ENCODE measurements at places on chromosomes 12 and 14.

- peak; percentile 32 for DNase-seq
Observed at GRCh38 chr12:143964-144649, 69.8 kb downstream of the SLC6A12 start.

- no peak for DNase-seq
Observed at GRCh38 chr12:47938093-47938492, 25.3 kb upstream of the TMEM106C start.

GRCh38 chr12:104218935-104219334, 3.4 kb downstream of the TXNRD1 start:
- DNase-seq, result no peak

DNA sequence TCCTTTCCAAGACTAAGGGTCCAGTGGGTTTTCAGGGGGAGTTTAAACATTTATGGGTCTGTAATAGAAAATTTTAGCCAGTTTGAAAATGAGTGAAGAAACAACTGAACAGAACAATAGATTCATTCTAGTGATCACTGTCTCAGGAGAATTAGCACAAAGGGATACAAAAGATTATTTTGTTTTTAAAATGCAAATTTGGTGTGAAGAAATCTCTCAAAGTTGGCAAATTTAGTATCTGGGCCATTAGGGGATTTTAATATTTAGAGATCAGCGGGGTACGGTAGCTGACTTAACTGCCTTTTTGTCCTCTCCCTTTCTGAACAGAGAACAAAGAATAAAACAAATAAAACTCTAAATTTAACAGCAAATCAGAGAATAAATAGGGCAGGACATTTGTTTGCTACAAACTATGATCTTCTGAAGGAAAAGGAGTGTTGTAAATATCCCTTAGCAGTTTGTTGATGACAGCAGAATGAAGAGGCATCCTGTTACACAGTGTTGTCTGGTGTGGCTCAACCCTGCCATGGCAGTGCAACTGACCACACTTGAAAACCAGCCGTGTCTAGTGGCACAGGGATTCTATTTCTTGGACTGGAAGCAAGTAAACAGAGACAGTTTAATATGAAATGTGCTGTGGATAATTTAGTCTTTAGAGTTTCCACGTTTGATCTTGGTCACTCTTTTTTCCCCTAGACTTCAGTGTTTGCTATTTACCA, 46.3 kb upstream of the LRTM2 start:
- DNase-seq, result no peak

DNA sequence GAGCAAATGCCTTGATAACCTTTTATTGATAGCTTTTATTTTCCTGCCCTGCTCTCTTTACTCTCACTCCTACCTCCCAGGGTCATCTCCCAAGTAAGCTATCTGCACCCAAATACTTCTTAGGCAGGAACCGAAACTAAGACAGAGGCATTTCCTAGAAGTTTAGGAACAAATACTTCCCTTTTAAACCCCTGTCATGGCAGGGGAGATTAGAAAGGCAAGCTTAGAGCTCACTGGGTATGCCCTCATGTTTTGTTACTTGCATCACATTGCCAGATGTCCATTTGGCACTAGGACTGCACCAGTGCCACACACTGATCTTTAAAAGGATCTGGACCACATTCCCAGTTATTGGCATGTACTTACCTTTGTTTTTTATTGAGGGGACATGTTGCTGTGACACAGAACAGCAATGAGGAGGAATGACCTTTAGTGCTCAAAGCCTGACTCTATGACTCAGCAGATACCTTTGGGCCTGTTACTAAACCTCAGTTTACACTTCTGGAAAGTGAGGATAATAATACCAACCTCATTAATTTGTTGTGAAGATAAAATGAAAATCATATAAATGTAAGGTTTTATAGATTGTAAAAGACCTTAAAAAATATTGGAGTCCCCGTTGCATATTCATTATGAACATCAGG, 40.9 kb upstream of the MBIP start:
- peak; percentile 75 for DNase-seq

- DNase-seq, result no peak
Observed at GRCh38 chr14:61188196-61188595, 92.9 kb downstream of the TMEM30B start.

DNA sequence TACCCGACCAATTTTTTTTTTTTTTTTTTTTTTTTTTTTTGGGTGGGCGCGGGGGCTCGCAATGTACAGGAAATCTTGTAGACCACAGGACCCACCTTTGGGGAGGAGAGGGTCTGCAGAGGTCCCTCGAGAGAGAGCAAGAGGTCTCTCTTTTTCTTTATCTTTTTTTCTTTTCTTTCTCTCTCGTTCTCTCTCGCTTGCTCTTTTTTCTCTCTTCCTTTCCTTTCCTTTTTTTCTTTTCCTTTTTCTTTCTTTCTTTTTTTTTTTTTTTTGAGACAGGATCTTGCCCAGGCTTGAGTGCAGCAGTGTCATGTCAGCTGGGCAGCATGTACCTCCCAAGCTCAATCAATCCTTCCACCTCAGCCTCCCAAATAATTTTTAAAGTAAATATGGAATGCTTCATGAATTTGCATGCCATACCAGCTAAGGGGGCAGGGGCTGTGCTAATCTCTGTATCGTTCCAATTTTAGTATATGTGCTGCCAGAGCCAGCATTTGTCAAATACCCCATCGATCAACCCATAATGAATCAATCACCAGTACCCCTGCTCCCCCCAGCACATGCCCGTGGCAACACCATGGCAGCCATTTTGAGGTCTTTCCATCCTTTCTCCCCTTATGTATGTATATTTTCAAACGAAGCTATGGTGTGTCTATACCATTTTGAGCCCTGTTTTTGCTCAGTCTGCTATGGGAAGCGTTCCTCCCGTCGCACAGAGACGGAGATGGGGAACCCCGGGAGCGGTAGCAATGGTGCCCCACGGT, 9.3 kb downstream of the PAPLN start:
- no peak for DNase-seq

- DNase-seq, result no peak
Observed at GRCh38 chr14:61332658-61333029, 11.3 kb downstream of the PRKCH start.

DNA sequence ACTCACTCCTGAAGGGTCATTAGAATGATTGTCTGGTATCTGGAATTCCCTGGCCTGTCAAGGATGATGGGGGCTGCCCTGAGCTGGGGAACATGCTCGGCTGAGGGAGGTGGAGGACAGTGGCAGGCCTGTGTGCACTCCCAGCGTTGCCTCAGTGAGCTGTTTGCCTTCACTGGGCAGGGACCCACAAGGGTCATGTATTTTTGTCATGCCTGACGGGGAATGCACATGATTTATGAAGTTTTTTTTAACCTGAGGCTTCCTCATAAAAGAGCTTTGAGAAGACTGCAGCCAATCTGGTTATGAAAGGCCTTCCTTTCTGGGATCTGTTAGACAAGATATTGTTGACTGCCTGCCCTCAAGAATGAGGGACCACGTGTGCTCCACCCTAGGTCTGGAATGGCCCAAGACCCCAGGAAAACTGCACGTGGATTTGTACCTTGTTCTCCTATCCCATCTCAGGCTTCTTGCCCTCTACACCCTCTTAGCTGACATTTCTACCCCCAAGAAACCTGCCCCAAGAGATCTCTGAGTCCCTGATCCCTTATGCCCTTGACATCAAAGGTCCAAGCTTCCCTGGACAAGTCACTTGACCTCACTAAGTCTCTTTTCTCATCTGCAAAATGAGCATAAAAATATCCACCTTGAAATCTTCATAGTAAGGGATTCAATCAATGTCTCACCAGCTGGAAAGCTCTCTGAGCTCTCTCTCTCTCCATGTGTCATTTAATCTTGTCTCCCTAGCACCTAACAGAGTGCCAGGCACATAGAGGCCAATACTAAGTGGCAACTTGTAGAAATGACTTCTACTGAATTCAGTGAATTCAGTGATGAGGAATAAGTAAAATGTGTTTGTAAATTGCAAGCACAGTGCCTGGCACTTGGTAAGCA, 24.5 kb upstream of the COL2A1 start:
- DNase-seq, result no peak

GRCh38 chr14:54488318-54488645, 498 bp downstream of the GMFB start:
- DNase-seq, result peak; percentile 33

DNA sequence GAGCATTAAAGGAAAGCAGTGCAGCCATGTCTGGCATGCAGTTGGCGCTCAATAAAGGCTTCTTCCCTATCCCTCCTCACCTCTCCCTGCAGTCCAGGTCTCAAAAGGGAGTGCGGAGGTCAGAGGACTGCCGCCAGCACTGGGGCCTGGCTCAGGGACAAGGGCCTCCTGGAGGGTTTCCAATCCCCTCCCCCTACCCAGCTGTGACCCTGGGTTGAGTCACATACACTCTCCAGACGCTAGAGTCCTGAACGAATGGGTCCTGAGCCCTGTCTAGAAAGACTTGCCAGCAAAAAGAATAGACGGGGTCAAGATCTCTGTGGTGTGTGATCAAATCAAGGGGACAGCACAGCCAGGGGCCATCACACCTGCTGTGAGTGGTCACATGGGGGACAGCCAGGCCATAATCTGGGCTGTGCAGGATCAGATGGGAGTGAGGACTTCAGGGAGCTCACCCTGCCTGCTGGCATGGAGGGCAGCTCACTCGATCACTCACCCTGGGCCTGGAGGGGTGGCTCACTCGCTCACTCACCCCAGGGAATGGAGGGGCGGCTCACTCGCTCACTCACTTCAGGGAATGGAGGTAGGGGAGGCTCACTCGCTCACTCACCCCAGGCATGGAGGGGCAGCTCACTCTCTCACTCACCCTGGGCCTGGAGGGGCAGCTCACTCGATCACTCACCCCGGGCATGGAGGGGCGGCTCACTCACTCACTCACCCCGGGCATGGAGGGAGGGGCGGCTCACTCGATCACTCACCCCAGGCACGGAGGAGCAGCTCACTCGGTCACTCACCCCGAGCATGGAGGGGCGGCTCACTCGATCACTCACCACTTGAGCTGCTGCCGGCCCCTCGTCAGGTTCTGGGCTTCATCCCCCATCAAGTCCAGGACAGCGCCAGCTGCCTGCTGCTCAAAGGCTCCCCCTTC, 12.8 kb downstream of the CFAP73 start:
- no peak for DNase-seq

DNA sequence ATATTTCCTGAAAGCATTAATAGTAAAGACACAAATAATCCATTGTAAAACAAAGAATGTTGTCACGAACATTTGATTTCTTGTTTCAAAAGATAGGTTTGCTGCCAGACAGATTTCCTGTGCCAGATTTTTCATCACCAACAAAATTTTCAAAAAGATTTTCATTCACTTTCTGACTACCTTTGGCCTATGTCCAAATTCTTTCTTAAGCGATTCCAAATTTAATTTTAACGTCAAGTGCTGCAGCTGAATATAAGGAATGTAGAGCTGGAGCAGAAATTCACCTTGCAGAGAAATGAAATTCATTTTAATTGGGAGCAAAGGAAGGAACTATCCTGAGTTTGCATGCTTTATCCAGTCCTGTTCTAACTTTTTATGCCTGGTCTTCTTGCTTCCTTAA, 277.4 kb downstream of the CCER1 start:
- no peak for DNase-seq

GRCh38 chr12:953776-954175, 4.3 kb upstream of the RAD52 start:
- DNase-seq, result no peak

GRCh38 chr12:132729541-132730320, 19.1 kb downstream of the PGAM5 start:
- DNase-seq, result no peak

DNA sequence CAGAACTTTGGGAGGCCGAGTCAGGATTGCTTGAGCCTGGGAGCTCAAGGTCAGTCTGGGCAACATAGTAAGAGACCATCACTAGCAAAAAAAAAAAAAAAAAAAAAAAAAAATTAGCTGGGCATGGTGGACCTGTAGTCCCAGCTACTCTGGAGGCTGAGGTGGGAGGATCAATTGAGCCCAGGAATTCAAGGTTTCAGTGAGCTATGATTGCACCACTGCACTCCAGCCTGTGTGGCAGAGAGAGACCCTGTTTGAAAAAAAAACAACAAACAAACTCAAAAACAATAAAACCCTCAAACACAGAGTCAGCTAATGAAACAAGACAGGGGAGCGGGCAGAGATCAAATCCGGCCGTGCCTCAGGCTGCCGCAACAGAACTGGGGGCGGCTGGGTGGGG, 41.7 kb upstream of the DLK1 start:
- no peak for DNase-seq

DNA sequence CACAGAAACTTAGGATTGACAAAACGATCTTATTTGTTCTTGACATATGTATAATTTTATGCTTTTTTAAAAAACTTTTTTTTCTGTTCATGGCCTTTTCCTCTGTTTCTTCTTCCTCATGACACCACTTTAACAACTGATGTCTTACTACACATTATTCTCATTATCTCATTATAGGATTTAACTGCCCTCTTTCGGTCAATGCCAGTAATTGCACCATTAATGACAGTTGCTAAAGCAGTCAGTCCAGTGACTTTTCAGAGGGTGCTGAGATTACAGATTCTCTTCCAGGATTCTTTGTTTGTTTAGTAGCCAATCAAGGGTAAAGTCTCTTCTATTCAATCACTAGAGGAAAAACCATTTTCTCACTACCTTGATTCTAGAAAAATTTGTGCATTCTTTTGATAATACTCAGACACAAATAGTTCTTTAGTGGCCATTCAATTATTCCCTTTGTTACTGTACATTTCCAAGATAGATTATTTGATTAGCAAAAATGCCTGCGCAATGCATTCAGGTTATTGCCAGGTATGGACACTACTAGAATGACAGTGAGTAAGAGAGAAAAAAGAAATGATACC, 50.1 kb downstream of the KLRG1 start:
- peak; percentile 80 for DNase-seq

GRCh38 chr12:132593938-132594358, 16.4 kb downstream of the LRCOL1 start:
- peak; percentile 70 for DNase-seq

DNA sequence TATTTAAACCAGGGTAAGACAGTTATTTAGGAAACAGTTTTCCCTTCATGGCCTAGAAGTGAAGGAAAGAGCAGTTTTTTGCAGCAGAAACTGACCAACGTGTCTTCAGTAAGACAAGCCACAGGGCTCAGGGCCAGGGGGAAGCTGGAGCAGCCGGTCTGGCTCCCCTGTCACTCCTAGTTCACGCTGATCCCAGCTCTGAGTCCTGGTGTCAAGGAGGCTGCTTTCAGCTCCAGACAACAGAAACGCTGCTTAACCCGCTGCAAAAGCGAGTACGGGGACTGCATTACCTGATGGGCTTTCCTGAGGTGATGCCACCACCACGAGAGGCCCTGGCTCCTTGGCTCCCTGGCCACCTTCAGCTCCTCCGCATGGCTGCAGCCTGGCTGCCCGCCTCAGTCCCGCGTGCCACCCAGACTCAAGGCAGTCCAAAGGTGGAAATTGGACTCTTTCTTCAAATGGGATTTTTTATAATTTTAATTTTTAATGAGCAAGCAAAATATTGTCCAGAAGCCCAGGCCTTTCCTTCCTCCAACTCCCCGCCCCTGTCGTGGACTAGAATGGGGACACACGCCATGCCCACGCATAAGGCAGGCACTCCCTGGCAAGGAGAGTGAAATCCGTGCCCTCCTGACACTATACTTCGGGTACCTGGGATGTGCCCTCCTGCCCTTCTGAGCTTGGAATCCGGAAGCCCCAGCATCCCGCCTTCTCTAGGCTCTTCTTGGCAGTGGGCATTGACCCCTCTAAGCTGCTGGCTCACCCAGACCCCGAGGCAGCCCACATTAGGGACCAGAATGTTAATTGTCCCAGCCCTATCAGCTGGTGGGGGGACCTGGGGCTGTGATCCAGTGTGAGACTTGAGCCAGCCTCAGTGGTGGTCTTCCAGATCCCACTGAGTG, 85.0 kb downstream of the PAPOLA start:
- no peak for DNase-seq
